ENCODE measurements at places on chromosomes 1 and 21.

DNA sequence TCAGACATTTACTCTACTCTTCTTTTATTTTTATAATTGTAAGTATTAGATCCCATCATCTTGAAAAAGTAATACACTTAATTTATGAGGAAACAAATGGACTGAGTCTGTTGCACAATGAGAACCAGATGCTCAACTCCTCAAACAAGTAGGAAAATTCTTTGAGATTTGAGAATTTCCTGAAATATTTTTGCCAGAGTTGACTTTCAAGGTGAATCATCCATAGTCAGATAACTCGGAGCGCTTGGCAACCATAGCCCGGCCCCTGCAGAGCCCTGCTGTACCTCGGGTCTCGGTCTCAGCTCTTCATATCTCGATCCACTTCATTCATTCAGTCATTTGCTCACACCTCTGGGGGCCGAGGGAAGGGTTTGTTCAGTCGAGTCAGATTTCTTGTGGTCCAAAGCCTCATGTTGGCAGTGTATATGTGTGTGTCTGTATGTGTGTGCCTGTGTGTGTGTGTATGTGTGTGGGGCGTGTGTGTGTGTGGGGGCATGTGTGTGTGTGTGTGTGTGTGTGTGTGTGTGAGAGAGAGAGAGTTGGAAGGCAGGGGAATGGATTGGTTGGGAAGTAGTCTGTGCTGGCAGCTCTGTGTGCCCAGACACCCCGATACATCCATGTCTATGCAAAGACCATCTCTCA lies 18.1 kb upstream of the PCP4 start:
- no peak overlapping the region for H3K4me3 ChIP-seq
- no peak overlapping the region for H3K27ac ChIP-seq
- no peak for DNase-seq
- H3K27me3 ChIP-seq = no peaks in the 10 kb centered on the region
- no peaks in the 10 kb centered on the region for H3K4me1 ChIP-seq

DNA sequence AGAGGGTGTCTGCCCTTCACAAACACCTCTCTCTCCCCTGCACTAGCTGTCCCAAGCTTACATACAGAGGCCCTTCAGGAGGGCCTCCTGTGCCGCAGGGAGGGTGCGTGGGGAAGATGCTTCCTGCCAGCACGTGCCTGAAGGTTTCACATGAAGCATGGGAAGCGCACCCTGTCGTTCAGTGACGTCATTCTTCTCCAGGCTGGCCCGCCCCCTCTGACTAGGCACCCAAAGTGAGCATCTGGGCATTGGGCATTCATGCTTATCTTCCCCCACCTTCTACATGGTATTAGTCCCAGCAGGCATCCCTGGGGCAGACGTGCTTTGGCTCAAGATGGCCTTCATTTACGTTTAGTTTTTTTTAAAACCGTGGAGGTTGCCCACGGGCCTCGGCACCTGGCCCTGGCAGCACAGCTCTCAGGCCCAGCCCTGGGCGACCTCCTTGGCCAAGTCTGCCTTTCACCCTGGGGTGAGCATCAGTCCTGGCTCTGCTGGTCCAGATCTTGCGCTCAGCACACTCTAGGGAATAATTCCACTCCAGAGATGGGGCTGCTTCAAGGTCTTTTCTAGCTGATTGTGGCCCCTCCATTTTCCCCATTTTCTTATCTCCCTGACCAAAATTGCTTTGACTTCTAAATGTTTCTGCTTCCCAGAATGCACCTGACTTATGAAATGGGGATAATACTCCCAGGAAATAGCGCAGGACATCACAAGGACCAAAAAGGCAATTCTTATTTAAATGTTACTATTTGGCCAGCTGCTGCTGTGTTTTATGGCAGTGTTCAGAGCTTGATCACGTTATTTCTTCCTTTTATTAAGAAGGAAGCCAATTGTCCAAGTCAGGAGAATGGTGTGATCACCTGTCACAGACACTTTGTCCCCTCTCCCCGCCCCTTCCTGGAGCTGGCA lies 6.1 kb downstream of the NPPA start:
- H3K4me3 ChIP-seq = no peak overlapping the region
- H3K27me3 ChIP-seq = no peaks in the 10 kb centered on the region
- H3K27ac ChIP-seq = no peak overlapping the region
- peaks cover 5% of the 10 kb centered on the region for H3K4me1 ChIP-seq
- DNase-seq = no peak

- H3K27ac ChIP-seq = no peak overlapping the region
- no peaks in the 10 kb centered on the region for H3K4me1 ChIP-seq
- H3K27me3 ChIP-seq = peaks cover 4% of the 10 kb centered on the region
Measured at GRCh38 chr1:2934156-2934540, 87.1 kb upstream of the ACTRT2 start.

- H3K36me3 ChIP-seq = no peaks in the 10 kb centered on the region
- H3K4me3 ChIP-seq = no peak overlapping the region
- no peaks in the 10 kb centered on the region for H3K27me3 ChIP-seq
- H3K27ac ChIP-seq = no peak overlapping the region
- no peak for DNase-seq
Measured at GRCh38 chr1:225578251-225578977, 74.5 kb downstream of the ENAH start.

GRCh38 chr21:36021251-36021837 lies 39.0 kb downstream of the SETD4 start:
- no peaks in the 10 kb centered on the region for H3K4me1 ChIP-seq
- H3K4me3 ChIP-seq = no peak overlapping the region
- no peak overlapping the region for H3K27ac ChIP-seq
- H3K36me3 ChIP-seq = no peaks in the 10 kb centered on the region

- peaks cover 17% of the 10 kb centered on the region for H3K4me1 ChIP-seq
- H3K4me3 ChIP-seq = no peak overlapping the region
- no peak for DNase-seq
- no peaks in the 10 kb centered on the region for H3K36me3 ChIP-seq
- H3K27ac ChIP-seq = peak overlapping the region; percentile 34
Measured at GRCh38 chr1:159866905-159867663, 4.6 kb upstream of the VSIG8 start.

DNA sequence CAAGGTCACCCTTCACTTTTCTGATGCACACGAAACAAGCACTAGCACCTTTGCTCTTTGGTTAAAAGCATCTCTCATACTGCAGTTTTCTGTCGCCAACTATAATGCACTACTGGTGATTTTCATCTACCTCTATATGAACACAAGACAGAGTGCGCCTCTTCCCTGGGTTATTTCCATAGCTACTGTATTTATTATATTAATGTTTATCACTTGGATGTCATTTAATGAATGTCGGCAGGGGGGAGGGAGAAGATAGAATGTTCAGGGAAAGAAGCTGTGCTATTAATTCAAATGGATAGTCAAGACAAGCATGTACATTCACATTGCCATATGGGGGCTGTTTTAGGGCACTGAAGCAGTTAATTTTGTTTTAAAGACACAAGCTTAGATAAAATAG lies 174.1 kb upstream of the SAMSN1 start:
- no peaks in the 10 kb centered on the region for H3K4me1 ChIP-seq
- H3K27me3 ChIP-seq = no peaks in the 10 kb centered on the region
- H3K36me3 ChIP-seq = no peaks in the 10 kb centered on the region
- no peak overlapping the region for H3K4me3 ChIP-seq

GRCh38 chr1:98005326-98006010 lies 84.6 kb upstream of the DPYD start:
- no peak overlapping the region for H3K4me3 ChIP-seq
- peaks cover 3% of the 10 kb centered on the region for H3K4me1 ChIP-seq
- H3K27me3 ChIP-seq = no peaks in the 10 kb centered on the region
- H3K36me3 ChIP-seq = no peaks in the 10 kb centered on the region
- no peak overlapping the region for H3K27ac ChIP-seq

GRCh38 chr1:36351227-36351977 lies 28.0 kb upstream of the EVA1B start:
- H3K36me3 ChIP-seq = peaks cover 86% of the 10 kb centered on the region
- no peak for DNase-seq
- H3K27me3 ChIP-seq = no peaks in the 10 kb centered on the region
- H3K27ac ChIP-seq = no peak overlapping the region
- peaks cover 7% of the 10 kb centered on the region for H3K4me1 ChIP-seq

- H3K4me1 ChIP-seq = no peaks in the 10 kb centered on the region
- no peak overlapping the region for H3K4me3 ChIP-seq
- DNase-seq = no peak
Measured at GRCh38 chr1:7250597-7251453, 465.6 kb downstream of the CAMTA1 start.

- H3K4me1 ChIP-seq = no peaks in the 10 kb centered on the region
- no peak within 1 kb of the TSS for H3K4me3 ChIP-seq
- H3K27me3 ChIP-seq = peaks cover 92% of the 10 kb centered on the region
- peak; percentile 4 for DNase-seq
- no peaks in the 10 kb centered on the region for H3K36me3 ChIP-seq
- no peak within 1 kb of the TSS for H3K27ac ChIP-seq
Measured at GRCh38 chr1:37634244-37634991, at the start of gene RSPO1. Gene RSPO1 (minus strand): TSS chr1:37634892. CDS start chr1:37629661, 5,231 bp downstream.

- no peaks in the 10 kb centered on the region for H3K4me1 ChIP-seq
- DNase-seq = no peak
- H3K36me3 ChIP-seq = peaks cover 2% of the 10 kb centered on the region
- H3K27ac ChIP-seq = no peak overlapping the region
- H3K27me3 ChIP-seq = no peaks in the 10 kb centered on the region
- no peak overlapping the region for H3K4me3 ChIP-seq
Measured at GRCh38 chr1:85315789-85316188, 39.4 kb upstream of the BCL10 start.

DNA sequence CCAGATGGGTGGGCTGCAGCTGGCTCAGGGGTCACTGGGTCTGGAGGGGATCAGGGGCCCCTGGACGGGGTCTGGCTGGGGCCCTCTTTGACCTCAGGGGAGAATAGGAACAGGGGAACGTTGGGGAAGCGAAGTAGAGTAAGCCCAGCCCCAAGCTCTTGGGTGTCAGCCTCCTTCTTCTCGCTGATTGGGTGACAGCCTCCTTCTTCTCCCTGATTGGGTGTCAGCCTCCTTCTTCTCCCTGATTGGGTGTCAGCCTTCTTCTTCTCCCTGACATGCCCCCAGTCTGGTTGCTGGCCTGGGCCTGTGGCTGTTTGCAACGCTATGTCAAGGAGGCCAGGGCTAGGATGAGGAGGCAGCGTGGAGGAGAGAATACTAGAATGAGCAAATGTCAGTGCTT lies 76.7 kb upstream of the CASZ1 start:
- H3K4me1 ChIP-seq = no peaks in the 10 kb centered on the region
- H3K27me3 ChIP-seq = no peaks in the 10 kb centered on the region
- no peak overlapping the region for H3K27ac ChIP-seq
- H3K4me3 ChIP-seq = no peak overlapping the region
- DNase-seq = no peak
